ENCODE measurements at places on chromosomes 12 and 14.
A peak's percentile ranks its signal among the peaks of the same experiment; 100 is the strongest.

DNA sequence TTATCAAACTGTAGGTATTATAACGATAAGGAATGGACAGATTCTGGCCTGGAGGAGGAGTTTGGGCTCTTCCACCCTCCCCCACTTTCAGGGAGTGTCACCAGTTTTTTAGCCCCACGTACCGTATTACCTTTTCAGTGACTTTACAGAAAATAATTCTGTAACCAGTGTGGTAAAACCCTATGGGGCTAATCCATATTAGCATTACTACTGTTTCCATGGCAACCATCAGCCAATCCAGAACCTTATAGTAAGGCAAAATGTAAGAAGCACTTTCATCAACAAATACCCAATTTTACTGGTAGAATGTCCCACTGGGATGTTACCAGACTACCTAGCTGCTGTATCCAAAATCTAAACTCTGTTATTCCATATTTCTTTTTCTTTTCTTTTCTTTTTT is 50.7 kb downstream of the BICDL1 start:
- no peak for DNase-seq

DNA sequence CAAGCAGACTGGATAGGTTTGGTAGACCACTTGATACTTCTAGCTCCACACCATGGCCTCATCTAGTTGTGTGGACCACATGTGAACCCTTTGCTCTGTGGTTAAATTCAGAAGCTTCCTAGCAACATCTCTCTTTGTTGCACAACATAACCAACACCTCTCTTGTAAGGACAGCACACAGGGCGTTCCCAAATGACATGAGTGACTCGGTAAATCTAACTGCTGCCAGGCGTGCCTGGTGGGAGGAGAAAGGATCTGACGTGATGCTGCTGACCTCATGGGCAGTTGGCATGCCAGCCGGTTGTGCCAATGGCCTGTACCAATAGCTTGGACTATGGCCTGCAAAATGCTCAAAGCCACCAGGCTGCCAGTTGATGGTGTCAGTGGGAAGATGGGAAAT is 93.8 kb downstream of the CPSF2 start:
- DNase-seq, result no peak

- DNase-seq, result no peak
Observed at GRCh38 chr12:52439420-52439819, 5.2 kb upstream of the KRT75 start.

- no peak for DNase-seq
Observed at GRCh38 chr12:98578821-98579220, 14.7 kb upstream of the SLC25A3 start.

- DNase-seq, result no peak
Observed at GRCh38 chr12:124568431-124569374, 1.3 kb upstream of the NCOR2 start.

- peak; percentile 65 for DNase-seq
Observed at GRCh38 chr14:76904740-76905569, 78.7 kb downstream of the LRRC74A start.

- no peak for DNase-seq
Observed at GRCh38 chr12:111975161-111975931, 37.6 kb downstream of the TMEM116 start.

GRCh38 chr14:92755495-92755894 is 7.1 kb upstream of the LGMN start:
- DNase-seq, result no peak

DNA sequence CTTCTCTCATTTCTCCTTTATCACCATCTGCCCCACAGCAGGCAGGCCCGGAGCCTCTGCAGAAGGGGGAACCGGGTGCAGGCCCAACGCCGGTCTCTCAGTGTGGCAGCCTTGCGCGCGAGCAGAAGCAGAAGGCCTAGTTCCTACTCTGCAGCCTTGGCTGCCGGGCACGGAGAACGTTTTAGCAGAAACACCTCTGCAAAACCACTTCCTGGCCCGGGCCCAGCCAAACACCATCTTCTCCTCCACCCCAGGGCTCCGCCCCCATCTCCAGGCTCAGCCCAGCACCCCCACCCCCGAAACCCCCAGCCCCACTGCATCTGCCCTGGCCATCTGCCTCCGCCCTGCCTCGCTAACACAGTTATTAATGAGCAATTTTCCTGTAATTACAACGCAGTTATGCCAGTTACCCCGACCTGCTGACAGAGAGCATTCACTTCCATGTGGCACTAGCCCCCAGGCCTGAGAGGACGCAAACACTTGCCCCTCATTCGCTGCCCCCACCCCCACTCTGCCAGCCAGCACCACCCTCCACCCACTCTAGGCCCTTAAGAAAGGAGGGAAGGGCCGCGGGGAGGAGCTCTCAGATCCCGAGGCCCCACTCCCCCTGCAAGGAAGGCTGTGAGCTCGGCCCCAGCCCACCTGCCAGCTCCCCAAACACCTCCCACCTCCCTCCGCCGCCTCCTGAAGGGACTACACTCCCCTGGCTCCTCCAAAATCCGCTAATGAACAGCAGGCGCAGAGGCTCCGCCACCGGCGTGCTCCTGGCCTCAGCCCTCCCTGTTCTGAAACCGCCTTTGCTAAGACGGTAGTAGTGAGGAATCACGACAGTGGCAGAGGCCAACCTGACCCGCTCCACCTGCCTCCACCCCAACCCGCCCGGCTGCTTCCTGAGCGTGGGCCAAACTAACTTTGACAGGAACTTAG is 44.7 kb upstream of the FBRSL1 start:
- peak; percentile 88 for DNase-seq

- DNase-seq, result no peak
Observed at GRCh38 chr14:99812096-99812750, 19.0 kb downstream of the EML1 start.

DNA sequence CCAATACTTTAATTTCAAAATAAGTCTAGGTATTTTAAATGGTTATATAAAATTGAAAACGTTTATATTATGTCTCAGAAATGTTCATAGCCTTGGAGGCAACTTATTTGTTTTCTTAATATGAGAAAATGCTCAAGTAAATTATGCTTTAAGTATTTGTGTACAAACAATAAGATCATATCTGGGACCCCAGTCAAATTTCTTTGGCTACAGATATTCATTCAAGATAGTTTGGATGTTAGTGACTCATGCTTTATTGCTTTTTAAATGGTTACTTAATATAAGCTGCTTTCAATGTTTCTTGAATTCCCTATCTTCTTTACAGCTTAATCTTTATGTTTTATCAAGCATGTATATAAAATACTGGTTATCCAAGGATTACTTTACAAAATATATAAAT is 291.3 kb downstream of the KCNC2 start:
- no peak for DNase-seq

DNA sequence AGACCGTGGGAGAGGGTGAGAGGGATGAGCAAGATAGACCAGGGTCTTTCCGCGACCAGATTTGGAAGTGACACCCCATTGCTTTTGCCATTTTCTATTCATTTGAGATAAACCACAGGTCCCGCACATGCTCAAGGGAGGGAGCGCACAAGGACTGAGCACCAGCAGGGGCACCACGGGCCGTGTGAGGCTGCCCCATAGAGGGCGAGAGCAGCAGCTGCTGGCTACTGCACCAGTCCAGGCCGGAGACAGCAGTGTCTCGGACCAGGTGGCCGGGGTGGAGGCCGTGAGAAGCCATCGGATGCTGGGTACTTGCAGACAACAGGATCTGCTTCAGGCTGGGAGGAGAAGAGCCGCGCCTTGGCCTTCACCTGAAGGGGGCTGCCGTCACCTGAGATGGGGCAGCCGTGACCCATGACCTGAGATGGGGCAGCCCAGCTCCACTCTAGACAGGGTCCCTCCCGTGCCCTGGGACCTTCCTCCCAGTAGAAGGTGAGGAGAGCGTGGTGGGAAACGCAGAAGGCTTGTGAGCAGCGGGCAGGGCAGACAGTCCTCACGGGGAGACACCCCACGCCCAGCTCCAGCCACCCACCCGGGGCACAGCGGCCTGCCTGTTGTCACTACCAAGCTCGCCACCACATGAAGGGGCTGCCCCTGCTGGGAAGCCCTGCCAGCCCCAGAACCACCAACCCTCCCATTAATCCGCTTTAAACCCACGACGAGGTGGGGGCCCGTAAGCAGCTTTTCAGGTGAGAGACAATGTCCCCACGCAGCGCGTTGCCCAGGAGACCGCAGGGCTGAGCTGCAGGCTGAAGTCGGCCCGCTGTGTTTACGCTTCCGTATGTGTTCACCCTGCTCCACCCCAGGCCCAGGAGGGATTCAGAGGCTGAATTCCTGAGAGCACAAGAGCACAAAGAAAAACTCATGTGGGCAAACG is 61.7 kb upstream of the FBRSL1 start:
- no peak for DNase-seq

DNA sequence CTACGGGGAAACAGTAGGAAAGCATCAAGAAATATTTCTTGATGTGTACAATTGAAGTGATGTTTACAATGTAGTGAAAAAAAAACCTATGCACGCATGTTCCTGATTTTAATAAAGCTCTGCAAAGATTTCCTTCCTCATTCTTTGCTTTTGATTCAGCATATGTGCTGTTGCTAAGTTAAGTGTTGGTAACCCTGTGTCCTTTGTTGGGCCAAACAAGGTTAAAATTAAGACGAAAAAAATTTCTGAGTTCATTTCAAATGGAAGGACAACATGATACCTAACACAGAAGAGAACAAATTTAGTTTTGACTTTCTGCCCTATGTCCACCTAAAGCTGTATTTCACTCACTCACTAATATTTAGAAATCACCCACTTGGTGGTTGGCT is 62.8 kb downstream of the PPP2R5C start:
- DNase-seq, result no peak

GRCh38 chr14:94462763-94463572 is 10.4 kb upstream of the SERPINA11 start:
- no peak for DNase-seq

- DNase-seq, result no peak
Observed at GRCh38 chr12:132237772-132238487, 91.5 kb downstream of the GALNT9 start.

DNA sequence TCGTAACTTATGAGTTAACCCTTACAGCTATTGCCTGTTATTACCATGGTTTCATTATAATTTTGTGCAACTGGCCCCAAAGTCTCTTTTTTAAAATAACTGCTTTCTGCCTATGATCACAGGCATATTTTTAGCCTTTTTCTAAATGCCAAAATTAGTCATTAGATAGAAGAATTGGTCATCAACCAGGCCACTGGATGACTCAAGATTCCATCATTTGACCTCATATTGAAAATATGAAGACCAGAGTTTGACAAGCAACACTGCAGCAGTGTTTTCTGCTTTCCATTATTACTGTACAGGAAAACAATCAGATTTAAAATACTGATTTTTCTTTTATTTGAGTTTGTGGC is 54.7 kb upstream of the OTOGL start:
- no peak for DNase-seq

Measured in activated CD4-positive, alpha-beta T cell treated with anti-CD3 and anti-CD28 coated beads, Interleukin-2, amount 10 ng/mL, durations not matched to agents 7 days and 5 days (primary cell).